ENCODE measurements at places on chromosomes 7 and 10. TPM values are rescaled to one million over a fixed set of nuclear protein-coding genes. Genes with fewer than 3 reads are reported as not detected.

- no peak overlapping the region for H3K4me3 ChIP-seq
- DNase-seq = no peak
- no peaks in the 10 kb centered on the region for H3K27me3 ChIP-seq
- H3K27ac ChIP-seq = no peak overlapping the region
Observed at GRCh38 chr7:156347132-156347531, 293.4 kb upstream of the RNF32 start.

- no peaks in the 10 kb centered on the region for H3K36me3 ChIP-seq
- no peak overlapping the region for H3K4me3 ChIP-seq
- H3K4me1 ChIP-seq = peaks cover 18% of the 10 kb centered on the region
- no peak for DNase-seq
- no peak overlapping the region for H3K27ac ChIP-seq
Observed at GRCh38 chr7:22355620-22356009, 1.3 kb downstream of the RAPGEF5 start.

- no peak overlapping the region for H3K27ac ChIP-seq
- H3K4me3 ChIP-seq = no peak overlapping the region
- H3K36me3 ChIP-seq = no peaks in the 10 kb centered on the region
- no peak for DNase-seq
- H3K4me1 ChIP-seq = no peaks in the 10 kb centered on the region
- H3K27me3 ChIP-seq = no peaks in the 10 kb centered on the region
Observed at GRCh38 chr7:132092106-132092505, 484.2 kb downstream of the PLXNA4 start.

DNA sequence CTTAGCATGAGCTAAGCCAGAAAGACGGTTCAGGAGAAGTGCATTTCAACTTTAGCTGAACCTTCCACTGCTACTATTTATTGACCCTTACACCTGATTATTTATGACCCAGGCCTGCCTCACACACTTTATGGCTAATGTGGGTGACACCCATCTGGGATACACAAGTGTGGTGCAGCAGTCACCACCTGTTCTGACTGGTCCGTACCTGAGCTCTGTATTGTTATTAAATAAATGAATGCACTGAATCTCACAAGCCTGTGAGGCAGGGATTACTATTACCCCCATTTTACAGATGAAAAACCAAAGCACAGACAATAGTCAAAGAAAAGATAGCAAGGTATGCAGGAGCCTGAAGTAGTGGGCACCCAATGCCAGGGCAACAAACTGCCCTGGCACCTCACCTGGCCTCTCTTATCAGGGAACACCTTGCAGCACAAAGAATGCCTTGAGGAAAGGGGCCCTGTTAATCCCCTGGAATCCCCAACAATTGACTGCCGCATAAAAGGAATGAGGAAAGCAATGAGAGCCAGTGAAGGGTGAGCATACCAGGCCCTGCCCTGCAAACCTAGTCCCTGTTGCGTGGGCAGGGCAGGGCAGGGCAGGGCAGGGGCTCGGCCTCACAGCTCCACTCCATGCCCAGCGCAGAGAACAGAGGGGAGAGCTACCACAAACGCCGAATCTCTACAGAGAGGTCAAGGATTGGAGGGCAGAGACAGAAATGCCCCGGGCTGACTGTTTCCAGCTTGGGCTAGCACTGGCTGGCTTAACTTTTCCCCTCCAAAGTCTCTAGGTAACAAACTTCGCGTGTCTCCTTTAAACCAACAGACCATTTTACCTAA lies 1.3 kb downstream of the ANXA11 start:
- peaks cover 86% of the 10 kb centered on the region for H3K4me1 ChIP-seq
- H3K27me3 ChIP-seq = no peaks in the 10 kb centered on the region
- H3K27ac ChIP-seq = peak overlapping the region; percentile 98
- no peak for DNase-seq
- peak overlapping the region; percentile 98 for H3K4me3 ChIP-seq
- no peaks in the 10 kb centered on the region for H3K36me3 ChIP-seq

DNA sequence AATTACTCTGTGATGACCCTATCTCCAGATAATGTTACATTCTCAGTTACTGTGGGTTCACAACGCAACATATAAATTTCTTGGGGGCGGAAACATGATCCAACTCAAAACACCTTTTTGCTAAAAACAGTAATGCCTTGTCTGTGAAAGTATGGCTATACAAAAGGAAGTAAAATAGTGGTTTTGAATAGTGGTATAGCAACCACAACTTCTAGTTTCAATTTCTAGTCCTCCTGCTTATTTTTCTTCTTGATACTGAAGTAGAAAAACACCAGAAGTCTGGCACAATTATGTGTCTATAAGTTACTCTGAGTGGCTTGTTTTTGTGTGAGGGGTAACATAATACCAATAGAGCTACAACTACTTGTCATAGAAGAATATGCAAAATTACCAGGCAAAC lies 21.5 kb upstream of the ZNF800 start:
- H3K27me3 ChIP-seq = no peaks in the 10 kb centered on the region
- no peak overlapping the region for H3K27ac ChIP-seq
- no peak overlapping the region for H3K4me3 ChIP-seq
- DNase-seq = no peak
- no peaks in the 10 kb centered on the region for H3K4me1 ChIP-seq

The SEMA3C gene
- total RNA-seq = 90.6 TPM

The KIAA1549 gene
- 2.9 TPM for total RNA-seq

All from vagina (tissue), 2 donors.